ENCODE measurements at places on chromosomes 1 and 21. TPM values are rescaled to one million over a fixed set of nuclear protein-coding genes. Genes with fewer than 3 reads are reported as not detected.

BATF3 gene
- 6.1 TPM for total RNA-seq

PKN2 gene
- 30.8 TPM for total RNA-seq

NGF gene
- 0.53 TPM for total RNA-seq

DNAI4 gene
- 2.7 TPM for total RNA-seq

DMRTA2 gene
- not detected for total RNA-seq

NLRP3 gene
- 0.11 TPM for total RNA-seq
